ENCODE measurements at places on chromosomes 5 and 9.

- DNase-seq, result no peak
Measured at GRCh38 chr5:58378613-58379390, 81.1 kb downstream of the PLK2 start.

DNA sequence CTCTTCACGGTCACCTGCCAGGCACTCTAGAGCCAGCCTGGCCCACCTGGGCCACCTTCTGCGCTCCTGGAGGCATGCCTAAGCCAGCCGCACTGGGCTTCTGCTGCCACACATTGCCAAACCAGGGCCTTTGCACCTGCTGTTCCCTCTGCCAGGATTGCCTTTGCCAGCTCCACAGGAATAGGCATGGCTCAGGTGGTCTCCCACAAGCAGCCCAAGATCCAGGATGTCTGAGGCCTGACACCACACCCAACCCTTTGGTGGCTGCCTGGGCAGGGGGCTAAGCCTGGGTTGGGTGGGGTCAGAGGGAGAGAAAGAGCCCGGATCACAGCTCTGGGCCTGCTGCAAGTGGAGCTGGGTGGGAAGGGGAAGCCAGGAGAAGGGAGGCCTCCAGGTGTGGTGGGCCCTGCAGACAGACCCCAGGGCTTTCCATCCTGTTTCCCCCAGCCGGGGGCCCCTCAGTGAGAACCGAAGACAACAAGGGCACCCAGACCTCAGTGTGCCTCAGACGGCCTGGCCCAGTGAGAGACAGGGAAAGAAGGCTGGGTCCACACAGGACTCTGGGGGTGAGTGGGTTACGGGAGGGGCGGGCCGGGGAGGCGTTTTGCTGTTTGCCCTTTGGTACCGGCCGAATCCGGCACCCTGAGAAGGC is 672 bp upstream of the SUSD3 start:
- no peak for DNase-seq

- no peak for DNase-seq
Measured at GRCh38 chr5:143145243-143146160, 258.0 kb downstream of the NR3C1 start.

DNA sequence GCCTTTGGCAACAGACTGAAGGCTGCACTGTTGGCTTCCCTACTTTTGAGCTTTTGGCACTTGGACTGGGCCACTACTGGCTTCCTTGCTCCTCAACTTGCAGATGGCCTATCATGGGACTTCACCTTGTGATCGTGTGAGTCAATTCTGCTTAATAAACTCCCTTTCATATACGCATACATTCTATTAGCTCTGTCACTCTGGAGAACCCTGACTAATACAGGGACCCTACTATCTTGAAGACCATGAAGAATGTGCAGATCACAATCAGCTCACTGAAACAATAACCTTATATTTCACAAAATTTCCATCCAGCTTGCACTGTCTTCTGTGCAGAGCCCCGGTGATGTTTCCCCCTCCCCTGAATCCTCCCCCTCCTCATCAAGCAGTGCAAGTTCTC is 39.8 kb downstream of the TMEM215 start:
- no peak for DNase-seq

DNA sequence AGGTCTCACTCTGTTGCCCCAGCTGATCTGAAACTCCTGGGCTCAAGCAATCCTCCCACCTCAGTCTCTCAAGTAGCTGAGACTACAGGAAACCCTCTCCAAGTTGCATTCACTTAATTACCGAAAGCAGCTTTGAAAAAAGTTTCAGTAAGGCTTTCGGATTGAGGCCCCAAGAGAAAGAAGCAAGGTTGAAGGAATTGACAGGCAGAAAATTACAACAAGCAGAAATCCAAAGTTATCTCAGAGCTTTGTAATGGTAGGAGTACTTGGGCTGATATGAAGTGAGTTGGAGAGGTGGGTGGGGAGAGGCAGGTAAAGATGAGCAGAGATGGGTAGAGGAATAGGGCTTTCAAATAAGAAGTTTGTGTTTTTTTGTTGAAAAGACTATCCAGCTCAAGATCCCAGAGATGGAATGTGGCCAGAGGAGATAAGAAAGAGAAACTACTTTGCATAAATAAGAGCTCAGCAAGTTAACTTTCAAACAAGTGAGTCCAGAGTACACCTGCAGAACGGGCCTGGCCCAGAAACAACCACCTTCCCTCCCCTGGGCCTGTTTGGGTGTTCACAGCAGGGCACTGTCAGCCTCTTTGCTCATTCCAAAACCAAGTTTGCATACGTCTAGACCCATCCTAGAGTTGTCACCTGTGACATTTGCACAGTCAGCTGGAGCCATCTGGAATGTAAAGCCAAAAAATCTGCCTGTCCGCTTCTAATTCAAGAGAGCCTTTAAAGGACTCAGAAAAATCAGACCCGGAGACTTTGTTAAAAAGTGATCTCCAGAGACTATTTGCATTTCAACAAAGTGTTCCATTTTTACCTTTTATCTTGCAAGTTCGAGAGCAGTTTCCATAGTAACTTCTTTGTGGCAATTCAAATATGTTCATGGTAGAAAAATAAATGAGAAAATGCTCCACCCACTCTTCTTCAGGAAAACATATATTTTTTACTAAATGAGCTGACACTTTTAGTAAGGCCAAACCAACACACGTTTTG is 2.2 kb upstream of the CLINT1 start:
- DNase-seq, result no peak

DNA sequence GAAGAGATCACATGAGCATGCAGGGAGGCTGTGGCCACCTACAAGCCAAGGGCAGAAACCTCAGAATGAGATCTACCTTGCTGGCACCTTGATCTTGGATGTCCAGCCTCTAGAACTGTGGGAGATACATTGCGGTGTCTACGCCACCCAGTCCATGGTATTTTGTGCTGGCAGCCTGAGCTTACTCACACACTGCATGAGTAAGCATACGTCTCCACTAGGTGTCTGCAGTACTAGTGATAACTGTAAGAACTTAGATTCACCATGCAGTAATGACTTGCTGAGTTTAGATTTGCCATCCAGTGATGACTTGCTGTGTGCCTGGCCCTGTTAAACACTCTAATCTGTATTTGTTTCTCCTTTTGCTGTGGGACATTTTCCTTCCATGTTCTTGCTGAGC is 417.7 kb downstream of the GADD45G start:
- no peak for DNase-seq

DNA sequence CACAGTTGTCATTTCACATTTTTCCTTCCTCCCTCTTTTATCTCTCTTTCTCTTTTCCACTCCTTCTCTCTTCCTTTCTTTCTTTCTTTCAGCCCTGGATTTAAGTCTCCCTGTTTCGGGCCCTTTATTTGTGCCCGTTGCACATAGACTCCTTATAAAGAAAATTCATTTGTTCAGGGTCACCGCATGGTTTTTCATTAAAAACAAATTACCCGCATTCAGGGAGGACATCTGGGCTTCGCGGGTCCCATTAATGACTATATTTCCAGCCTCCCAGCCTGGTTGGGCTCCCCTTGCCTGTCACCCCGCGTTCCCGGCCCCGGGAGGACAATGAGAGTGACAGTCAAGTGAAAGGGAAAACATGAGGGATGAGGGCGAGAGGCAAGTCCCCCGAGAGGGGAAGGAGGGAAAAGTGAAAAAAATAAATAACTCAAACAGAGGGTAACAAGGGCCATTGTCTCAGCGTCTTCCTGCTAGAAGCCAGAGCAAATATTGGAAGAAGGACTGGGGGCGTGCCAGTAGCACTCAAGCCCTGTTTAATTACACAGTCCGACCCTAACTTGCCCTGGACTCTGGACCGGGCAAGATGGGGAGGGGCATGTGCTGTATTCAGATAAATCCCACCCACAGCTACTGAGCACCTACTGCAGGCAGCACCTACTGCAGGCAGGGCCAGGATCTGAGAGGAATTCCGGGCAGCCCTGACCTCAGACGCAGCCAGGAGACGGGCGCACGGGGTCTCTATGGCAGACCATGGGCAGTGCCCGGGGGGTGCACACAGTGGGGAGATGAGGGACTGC is 166.2 kb downstream of the PAX5 start:
- peak; percentile 89 for DNase-seq

- DNase-seq, result no peak
Measured at GRCh38 chr5:145978708-145979107, 42.3 kb downstream of the SH3RF2 start.

- DNase-seq, result no peak
Measured at GRCh38 chr9:137784046-137784445, 93.5 kb upstream of the CACNA1B start.

- no peak for DNase-seq
Measured at GRCh38 chr5:103114440-103114839, 5.5 kb downstream of the GIN1 start.

DNA sequence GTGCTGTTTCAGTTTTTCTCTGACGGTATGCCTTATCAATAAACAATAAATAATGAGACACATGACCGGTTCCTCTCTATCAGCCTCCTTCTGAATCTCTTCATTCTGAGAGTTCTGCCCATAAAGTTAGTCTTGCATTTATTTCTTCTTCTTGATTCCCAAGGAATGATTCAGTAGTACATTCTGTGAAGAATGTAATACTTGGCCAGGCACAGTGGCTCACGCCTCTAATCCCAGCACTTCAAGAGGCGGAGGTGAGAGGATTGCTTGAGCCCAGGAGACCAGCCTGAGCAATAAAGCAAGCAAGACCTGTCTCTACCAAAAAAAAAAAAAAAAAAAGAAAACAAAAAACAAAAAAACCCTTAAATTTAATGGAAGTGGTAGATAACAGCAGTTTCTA is 53.9 kb downstream of the PAM start:
- no peak for DNase-seq

- no peak for DNase-seq
Measured at GRCh38 chr5:76468635-76469425, 65.7 kb downstream of the IQGAP2 start.

GRCh38 chr9:30575218-30575617 is 1809.2 kb upstream of the ACO1 start:
- no peak for DNase-seq

- no peak for DNase-seq
Measured at GRCh38 chr9:90822866-90823265, 21.2 kb downstream of the SYK start.

DNA sequence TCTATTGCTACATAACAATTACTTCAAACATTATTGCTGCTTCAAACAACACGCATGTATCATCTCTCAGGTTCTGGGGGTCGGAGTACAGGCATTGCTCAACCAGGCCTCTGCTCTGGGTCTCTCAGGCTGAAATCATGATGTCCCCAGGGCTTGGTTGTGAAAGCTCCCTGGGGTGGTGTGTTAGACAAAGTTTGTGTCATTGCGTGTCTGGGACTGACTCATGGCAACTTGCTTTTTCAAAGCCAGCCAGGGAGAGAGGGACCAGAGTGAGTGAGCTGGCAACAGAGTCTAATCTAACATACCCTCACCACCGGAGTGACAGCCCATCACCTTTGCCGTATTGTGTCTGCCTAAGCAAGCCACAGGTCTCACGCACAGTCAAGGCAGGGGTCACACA is 259.2 kb upstream of the NFIL3 start:
- DNase-seq, result no peak

DNA sequence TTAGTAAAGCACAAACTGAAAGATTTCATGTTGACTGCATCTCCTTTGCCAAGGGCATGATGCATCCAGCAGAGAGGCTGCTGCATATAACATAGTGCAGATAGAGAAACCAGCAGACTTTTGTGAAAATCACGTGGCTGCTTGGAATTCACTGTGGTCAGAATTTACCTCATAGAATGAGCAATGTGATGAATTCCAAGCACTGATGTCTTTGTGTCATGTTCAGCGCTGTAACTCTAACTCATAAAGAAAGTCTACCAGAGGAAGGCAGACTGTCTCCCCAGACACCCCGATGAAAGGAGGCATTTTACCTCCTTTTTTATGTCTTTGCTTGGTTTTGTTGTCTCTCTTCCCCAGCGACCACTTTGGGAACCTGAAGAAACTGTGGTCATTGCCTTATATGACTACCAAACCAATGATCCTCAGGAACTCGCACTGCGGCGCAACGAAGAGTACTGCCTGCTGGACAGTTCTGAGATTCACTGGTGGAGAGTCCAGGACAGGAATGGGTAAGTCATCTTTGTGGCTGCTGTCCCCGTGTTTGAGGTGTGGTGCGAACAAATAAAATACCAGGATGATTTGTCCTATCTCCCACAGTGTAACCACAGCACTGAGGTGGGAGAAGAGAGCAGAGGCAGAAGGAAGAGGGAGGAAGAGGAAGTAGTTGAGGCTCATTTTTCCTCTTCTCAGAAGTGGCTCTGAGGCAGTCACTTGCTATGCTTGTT is 42.0 kb downstream of the ITK start:
- DNase-seq, result no peak

- DNase-seq, result peak; percentile 14
Measured at GRCh38 chr5:142770650-142771609, 753 bp downstream of the ARHGAP26 start.
